ENCODE measurements at places on chromosomes 2 and 18.

DNA sequence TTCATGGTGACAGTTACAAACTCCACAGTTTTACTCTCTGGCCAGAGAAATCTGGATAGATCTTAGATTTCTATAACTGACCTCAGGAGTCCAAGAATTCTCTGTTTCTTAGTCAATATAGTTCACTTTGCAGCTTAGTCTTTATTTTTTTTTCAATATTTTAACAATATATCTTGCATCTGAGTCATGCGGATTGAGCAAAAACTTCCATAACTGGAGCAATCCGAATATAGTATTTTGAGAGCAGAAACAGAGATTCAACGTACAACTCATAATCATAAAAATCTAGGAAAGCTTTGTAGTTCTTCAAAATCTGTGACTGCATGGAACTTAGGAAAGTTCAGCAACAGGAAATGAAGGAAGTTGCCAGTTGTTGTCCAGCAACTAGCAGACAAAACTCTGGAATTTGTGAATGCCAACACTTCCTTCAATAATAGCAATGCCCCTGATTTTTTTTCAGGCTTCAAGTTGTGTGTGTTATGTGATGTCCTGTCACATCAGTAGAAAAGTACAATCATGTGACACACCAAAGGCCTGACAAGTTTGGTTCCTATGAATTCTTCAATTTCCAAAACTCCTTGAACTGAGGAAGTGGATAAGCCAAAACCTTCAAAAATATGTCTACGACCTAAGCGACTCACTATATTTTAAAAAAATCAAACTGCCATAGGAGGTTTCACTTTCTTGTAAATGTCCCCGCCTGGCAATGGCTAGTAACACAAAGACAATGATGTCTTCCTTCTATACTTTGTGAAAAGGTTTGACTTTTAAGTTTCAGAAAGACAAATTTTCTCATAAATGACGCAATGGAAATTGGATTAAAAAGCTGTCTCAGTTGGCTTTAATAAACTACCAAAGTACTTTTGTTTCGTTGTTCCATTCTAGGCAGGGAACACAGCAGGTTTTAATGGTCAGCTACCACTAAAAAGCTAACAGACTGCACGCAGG lies 510.6 kb downstream of the ERBB4 start:
- no peak for DNase-seq

GRCh38 chr2:182228073-182228473 lies 198.8 kb downstream of the PDE1A start:
- DNase-seq: no peak

DNA sequence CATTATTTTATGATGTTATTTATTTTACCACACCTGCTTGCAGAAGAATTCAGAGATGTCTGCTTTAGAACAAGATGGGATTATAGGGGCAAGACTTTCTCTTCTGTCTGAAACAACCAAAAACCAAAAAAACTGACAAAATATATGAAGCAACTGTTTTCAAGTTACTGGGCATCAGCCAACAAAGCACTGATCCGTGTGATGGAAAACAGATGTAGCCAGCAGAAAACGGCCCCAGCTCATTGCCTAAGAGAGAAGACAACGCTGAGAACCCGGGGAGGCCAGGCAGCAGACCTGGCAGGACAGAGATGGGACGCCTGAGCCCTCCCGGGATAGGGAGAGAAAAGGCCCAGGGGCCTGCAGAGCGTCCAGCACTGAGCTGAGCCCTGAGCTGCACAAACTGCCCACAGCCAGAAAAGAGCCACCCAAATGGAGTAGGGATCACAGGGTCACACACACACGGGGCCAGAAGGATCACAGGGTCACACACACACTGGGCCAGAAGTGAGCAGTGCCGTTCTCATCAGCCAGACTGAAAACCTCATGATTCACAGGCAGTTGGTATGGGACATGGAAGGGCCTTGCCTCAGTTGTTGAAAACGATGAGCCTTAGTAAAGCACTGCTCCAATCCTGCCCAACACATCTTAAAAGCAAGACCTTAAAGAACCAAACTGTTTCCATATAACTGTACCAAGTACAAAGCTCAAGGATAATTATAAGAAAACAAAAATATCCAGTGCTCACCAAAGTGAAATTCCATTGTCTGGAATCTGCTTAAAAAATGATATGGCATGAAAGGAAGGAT lies 12.1 kb downstream of the PXDN start:
- DNase-seq: no peak

DNA sequence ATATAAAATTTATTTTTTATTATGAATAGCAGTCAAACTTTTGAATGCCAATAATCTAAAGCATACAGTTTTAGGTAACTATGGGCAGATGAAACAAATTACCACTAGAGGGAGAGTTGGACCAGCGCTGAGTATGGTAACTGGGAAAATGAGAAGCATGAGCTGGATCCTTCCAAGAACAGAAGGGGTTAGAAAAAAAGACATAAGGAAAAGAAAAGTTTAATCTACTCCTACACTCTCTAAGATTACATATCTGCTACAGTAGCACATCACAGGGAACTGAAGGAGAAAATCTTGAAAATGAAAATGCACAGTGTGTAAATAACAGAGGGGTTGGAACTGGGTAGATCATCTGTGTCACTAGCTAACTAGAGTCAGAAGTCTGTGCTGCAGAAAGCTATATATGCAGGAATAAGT lies 15.5 kb downstream of the REG3G start:
- no peak for DNase-seq

DNA sequence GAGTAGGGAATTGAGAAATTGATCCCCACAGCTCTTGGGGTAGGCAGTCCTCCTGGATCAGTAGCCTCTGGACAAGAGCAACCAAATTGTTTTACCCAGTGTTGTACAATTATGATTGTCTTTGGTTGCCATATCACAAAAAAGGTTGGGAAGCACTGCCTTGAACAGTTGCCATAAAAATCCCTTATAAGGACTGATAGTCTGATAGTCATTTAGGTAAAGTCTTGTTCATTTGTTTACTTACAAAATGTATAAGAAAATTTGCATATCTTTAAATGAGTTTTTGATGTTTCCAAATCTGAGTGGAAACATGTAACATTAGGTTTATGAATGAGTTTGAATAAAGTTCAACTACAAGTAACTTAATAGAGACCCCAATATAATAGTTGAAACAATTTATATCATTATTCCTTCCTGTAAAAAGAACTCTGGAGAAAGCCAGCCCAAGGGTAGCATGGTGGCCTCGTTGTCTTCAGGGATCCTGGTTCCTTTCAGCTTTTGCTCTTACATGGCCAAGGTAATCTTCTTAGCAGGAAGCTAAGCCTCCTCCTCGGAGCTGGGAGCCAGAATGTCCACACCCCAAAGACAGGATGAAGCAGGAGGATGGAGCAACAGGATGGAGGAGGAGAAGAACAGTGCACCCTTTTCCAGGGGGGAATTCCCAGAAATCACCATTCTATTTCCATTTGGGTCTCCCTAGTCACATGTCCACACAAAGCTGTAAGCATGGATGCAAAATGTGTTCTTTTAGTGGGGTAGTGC lies 35.7 kb upstream of the NEMP2 start:
- DNase-seq: no peak
